T-helper 1 cell (primary cell): ENCODE measurements at places on chromosomes 2 and 18.

DNA sequence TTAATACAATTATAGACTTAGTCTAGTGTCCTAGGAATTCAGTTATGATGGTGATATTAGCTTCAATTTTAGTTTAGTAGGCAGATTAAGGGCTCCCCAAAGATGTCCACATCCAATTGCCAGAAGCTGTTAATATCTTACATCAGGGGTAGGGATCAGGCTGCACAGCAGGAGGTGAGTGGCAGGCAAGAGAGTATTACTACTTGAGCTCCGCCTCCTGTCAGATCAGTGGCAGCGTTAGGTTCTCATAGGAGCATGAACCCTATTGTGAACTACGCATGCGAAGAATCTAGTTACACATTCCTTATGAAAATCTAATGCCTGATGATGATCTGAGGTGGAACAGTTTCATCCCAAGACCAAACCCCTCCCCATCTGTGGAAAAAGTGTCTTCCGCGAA is 54.9 kb downstream of the NYAP2 start:
- DNase-seq, result no peak

DNA sequence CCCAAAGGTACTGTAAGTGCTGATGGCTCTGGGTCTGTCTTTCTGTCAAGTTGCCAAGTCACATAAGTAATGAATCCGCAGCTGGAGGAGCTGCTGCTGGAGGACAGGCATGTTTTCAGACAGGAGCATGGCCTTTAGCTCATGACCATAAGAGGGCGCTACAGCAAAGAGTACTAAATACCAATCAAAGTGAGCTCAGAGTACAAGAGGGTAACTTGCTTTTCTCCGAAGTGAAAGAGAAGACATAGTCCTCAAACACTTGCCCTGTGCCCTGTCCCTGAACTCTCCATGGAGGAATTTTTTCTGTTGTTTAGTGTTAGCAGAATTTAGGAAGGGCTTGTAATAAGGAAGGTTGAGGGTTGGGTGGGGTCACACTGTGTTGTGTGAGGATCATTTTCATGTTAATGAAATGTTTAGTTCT is 58.0 kb upstream of the EML6 start:
- DNase-seq, result no peak

DNA sequence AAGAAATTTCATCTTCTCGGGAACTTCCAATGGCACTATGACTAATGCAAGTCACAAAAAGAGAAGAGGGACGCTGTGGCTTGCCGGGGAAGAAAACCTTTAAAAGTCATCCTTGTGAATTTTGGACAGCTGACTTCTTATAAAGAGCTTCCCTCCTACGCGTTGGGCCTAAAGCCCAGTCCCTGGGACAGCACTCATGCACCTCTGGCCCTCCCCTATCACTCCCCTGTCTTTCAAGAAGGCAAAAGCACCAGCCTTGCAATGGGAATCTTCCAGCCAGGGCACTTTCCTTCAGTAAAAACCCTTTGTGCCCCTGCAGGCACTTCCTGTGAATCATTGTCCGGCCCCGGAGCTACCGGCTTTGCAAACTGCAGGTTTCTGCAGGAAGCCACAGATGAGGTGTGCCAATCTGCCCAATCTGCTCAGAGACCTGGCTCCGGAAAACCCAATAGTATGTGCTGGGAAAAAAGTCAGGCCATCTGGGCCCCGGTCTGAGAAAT is 7.1 kb downstream of the MREG start:
- DNase-seq, result no peak

DNA sequence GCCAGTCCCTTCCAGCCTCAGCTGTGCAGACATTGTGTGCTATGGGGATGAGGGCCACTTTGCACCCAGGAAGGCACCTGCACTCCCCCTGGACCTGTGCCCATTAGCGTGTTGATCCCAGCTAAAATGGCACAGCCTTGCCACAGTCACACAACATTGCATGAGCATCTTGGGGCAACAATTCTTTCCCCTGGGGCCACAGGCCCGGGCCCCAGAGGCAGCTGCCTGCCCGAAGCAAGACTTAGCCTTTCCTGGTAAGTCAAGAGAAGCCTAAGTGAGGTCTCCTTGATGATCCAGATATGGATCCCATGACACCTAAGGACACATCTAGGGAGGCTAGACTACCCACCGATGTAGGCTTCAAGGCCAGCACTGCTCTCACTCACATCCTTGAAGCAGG is 202.1 kb downstream of the BCL11A start:
- DNase-seq, result no peak

- no peak for DNase-seq
These were observed 322.3 kb downstream of the TSN start for GRCh38 chr2:122077771-122078170.

- DNase-seq, result no peak
These were observed 234.8 kb upstream of the SMAD2 start for GRCh38 chr18:48165111-48165866.

GRCh38 chr2:118386641-118387302 is 298.5 kb downstream of the INSIG2 start:
- no peak for DNase-seq

DNA sequence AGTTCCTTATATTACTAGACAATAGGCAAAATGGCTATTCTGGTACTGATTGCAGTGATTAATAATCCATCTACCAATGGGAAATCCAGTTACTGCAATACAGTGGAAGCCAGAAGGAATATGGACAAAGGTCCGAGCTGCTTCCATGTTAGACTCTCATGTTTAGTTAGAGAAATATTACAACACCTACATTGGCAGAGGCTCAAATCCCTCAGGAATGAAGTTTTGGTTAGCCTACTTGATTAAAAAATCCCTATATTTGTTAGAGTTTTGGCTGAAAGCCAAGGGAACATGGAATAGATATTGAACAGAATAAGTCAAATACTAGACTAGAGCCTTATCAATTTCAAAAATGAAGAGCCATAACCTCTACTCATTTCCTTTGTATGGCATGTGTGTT is 48.5 kb downstream of the ARL6IP6 start:
- no peak for DNase-seq

DNA sequence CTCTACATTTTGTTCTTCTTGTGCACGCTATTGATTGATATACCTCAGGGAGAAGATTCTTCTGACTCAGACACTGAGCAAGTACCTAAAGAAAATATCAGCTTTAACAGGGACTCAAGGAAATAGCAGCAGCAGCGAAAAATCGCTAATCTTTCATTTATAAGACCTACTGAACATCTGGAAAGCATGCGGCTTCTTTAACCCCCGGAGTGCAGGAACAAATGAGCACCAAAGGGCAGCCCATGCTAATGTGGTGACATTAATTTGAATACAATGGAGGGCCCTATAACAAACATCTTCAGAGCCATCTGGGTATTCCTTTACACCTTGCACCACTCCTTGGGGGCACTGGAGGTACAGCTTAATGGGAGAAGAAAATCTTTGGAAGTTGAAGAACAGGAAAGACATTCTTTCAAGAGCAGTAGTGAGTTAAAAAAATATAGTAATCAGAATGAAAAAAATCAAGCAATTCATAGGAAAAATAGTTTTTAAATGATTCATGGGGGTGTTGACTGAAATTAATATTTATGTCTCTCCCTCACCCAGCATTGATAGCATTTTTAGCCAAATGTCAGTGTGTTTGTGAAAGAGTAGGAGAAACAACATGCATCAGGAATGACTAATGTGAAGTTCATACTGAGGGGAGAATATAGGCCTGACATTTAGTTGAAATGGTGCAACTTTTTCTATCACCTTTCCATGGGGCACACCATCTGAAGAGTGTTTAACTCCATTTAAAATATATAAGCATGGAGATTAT is 281.7 kb downstream of the HRH4 start:
- no peak for DNase-seq

DNA sequence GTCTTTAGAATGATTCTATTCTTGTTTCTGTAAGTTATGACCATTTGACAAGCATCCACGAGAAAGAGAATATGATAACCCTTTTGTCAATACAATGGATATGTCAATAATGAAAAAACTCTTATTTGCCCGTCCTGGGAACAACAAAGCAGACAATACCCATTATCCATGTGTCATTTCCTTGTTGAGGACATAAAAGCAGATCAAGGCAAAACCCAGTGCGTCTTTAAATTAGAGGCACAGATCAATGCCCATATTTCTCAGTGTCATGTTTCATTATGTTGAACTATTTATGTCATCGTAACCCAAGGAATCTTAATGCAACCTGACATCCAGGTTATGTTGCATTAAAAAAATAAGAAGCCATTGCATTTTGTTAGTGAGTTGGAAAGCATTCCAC is 365.0 kb upstream of the CELF4 start:
- DNase-seq, result no peak

- DNase-seq, result no peak
These were observed 6.5 kb downstream of the TTR start for GRCh38 chr18:31598021-31598805.

GRCh38 chr2:10284108-10284870 is 18.4 kb upstream of the HPCAL1 start:
- no peak for DNase-seq

DNA sequence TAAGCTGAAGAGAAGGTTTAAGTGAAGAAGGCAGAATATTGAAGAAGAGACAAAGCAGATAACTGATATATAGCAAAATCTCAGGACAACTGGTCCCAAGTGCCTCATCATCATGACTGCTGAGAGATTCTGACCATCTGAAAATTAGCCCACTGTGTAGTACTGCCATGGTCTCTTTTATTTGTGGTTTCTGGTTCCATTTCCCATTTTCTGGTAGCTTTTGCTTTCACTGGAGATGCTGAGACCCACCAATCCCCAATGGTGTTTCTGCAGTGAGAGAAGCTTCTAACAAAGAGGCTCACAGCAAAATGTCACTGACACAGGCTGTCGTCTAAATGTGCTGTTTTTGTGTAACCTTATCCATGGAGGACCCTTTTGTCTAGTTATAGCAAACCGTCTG is 79.5 kb downstream of the TMEM163 start:
- no peak for DNase-seq

DNA sequence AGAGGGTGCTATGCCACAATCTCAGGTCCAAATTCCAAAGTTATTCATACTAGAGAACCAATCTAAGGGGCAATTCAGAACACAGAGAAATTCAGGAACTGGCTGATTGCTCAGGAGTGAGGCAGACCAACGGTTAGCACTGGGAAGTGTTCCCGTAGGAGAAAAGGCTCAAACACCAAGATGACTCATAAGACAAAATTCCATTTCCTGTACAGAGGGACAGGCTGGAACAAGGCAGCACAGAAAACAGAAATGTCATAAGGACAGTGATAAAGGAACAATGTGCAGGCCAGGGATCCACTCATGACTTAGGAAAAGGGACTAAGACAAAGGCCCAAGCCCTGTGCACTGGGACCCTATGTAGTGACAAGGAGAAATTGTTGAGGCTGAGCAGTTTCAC is 54.2 kb downstream of the PDE1A start:
- no peak for DNase-seq

DNA sequence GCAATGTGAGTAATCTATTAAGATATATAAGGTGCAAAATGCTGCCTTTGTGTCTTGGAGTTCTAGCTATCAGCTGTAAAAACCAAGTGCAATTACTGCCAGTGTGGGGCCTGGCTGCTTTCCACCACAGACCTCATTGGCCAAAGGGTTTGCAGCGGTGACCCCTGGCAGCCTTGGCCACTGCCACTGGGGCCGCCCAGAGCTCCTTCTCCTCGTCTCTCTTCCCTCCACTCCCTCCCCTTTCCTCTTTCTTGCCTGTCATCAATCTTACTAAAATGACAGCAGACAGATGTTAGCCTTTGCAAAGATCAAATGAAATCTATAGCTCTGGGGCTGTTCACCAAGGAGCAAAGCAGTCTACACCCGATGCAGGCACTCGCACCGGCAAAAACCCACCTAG is 986.3 kb downstream of the BCL11A start:
- DNase-seq, result no peak

- no peak for DNase-seq
These were observed 251.8 kb upstream of the NETO1 start for GRCh38 chr18:73119574-73119973.

DNA sequence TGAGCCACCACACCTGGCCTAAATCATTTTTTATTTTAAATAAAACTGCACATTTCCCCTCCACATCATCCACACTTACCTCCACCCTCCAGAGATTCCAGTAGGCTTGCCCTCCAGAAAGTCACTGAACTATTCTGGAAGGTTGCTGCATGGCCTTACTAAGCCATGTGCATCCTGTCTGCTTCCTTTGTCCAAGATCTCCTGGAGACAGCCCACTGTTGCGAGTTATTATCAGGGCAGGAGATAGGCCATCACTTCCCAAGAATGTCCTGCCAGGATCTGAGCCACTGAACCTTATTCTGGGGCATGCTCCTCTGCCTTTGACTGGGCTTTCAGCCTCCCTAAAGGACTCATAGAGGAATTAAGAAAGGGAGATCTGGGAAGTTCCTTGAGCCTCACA is 26.8 kb downstream of the CCDC68 start:
- no peak for DNase-seq

- DNase-seq, result no peak
These were observed 88.8 kb upstream of the RPRM start for GRCh38 chr2:153567367-153567766.

DNA sequence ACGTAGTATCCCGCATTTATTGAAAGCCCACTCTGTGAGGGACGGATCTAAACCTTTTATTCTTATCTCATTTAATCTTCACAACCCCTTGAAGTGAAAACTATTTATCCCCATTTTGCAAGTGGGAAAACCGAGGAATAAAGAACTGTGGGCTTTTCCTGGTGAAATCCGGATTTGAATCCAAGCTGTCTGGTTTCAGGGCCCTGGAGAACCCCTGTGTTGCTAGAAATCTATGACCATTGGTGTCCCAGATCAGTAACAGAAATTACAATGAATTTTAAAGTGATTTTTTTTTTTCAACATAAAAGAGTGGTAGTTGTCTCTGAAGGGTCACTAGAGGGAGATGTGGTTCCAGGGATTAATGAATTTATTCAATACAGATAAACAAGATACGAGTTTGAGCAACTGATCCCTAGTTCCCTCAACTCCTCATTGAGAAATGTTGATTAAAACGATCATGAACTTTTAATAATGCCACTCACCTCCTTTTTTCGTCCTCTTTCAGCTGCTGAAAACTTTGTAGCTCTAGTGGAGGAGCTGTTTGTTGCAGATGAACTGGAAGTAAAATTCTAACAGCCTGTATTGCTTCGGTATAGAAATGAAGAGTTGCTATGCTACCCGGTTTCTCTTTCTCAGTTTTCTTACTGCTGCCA is 940 bp downstream of the XRCC5 start:
- peak; percentile 59 for DNase-seq

GRCh38 chr2:47196046-47196445 is 40.9 kb upstream of the STPG4 start:
- DNase-seq, result no peak

- DNase-seq, result no peak
These were observed 221.0 kb downstream of the MTX2 start for GRCh38 chr2:176490061-176490861.

GRCh38 chr2:101981504-101981903 is 10.3 kb upstream of the IL1R2 start:
- no peak for DNase-seq

- no peak for DNase-seq
These were observed 718.2 kb upstream of the SOX11 start for GRCh38 chr2:4973973-4974372.

DNA sequence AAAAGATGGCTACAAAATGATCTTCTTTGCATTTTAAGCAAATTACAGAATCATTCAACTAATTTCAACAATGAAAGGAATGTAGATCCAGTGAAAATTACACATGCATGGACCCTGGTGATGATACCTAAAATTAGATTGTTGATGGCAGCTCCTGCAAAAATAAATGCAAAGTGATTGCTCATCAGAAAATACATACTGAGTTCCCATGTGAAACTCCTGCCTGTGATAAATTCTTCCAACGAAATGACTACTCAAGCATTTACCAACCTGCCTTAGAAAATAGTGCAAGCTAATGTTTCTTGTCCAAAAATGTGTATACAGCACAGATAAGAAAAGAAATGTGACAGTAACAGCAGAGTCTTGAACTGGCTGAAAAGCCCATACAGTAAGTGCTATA is 300.0 kb upstream of the REV1 start:
- no peak for DNase-seq

GRCh38 chr18:59383851-59384250 is 24.8 kb upstream of the LMAN1 start:
- DNase-seq, result no peak
